Upper lobe of left lung (tissue), 6 donors: ENCODE measurements at places on chromosomes 3 and 15. TPM values are rescaled to one million over a fixed set of nuclear protein-coding genes. Genes with fewer than 3 reads are reported as not detected.
A peak's percentile ranks its signal among the peaks of the same experiment; 100 is the strongest.

GRCh38 chr3:28947061-28947460, 333.8 kb upstream of the RBMS3 start:
- H3K27me3 ChIP-seq = no peaks in the 10 kb centered on the region
- peaks cover 3% of the 10 kb centered on the region for H3K4me1 ChIP-seq
- H3K27ac ChIP-seq = no peak overlapping the region
- no peak for DNase-seq
- H3K4me3 ChIP-seq = no peak overlapping the region

- no peak overlapping the region for H3K27ac ChIP-seq
- H3K36me3 ChIP-seq = no peaks in the 10 kb centered on the region
- H3K4me1 ChIP-seq = no peaks in the 10 kb centered on the region
- H3K27me3 ChIP-seq = no peaks in the 10 kb centered on the region
- no peak overlapping the region for H3K4me3 ChIP-seq
- DNase-seq = no peak
Observed at GRCh38 chr3:166752214-166752613, 627.9 kb downstream of the ZBBX start.

DNA sequence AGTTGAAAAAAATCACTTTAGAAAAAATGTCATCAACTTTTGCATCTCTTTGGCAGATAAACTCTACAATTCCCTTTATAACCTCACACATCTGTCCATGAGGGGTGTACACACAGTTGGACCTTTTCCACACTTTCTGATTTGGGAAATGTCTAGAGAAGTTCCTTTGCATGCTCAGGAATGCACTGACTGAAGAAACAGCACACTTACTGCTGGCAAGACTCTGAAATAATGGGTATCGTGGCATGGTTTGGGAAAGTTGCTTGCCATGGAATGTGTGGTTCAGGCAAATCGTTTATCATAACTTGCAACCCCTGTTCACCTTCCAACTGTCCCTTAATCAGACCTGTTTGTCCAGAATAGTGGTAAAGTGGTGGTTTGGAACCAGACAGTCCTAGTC, 135.3 kb upstream of the TGFBR2 start:
- peaks cover 6% of the 10 kb centered on the region for H3K4me1 ChIP-seq
- no peaks in the 10 kb centered on the region for H3K27me3 ChIP-seq
- H3K4me3 ChIP-seq = no peak overlapping the region
- no peaks in the 10 kb centered on the region for H3K36me3 ChIP-seq
- DNase-seq = no peak
- H3K27ac ChIP-seq = no peak overlapping the region

- H3K4me3 ChIP-seq = no peak overlapping the region
- no peaks in the 10 kb centered on the region for H3K27me3 ChIP-seq
- no peak for DNase-seq
- no peaks in the 10 kb centered on the region for H3K4me1 ChIP-seq
Observed at GRCh38 chr15:68749793-68750192, 70.9 kb downstream of the ANP32A start.

DNA sequence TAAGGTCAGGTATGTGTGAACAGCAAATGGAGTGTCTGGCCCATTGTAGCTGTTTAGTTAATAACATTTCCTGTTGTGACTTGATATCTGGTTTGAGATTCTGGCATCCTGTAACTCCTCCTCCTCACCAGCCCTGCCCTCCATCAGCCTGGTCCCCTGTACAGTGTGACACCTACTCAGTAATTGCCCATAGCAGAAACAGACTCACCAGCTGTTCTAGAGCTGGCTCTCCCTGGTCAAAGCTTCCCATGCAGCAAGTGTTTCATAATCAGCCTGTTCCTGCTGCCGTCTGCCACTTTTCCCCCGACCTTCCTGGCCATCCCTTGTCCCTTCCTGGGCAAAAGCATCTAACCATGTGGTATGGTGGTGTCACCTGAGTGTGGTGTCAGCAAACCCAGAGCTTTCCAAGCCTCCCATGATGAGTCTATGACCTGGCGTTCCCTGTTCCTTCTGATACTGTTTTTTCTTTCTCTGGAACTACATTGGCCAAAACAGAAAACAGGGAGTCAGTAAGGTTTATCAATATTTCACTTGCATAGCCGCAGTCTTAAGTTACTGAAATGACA, 55.4 kb downstream of the B3GALNT1 start:
- no peaks in the 10 kb centered on the region for H3K36me3 ChIP-seq
- DNase-seq = no peak
- H3K27me3 ChIP-seq = no peaks in the 10 kb centered on the region
- no peak overlapping the region for H3K27ac ChIP-seq
- H3K4me3 ChIP-seq = no peak overlapping the region
- no peaks in the 10 kb centered on the region for H3K4me1 ChIP-seq

GRCh38 chr3:24802614-24803013, 308.0 kb upstream of the THRB start:
- no peaks in the 10 kb centered on the region for H3K36me3 ChIP-seq
- no peak overlapping the region for H3K27ac ChIP-seq
- H3K4me3 ChIP-seq = no peak overlapping the region
- H3K27me3 ChIP-seq = no peaks in the 10 kb centered on the region
- no peak for DNase-seq
- no peaks in the 10 kb centered on the region for H3K4me1 ChIP-seq

GRCh38 chr3:41581700-41582099, 380.2 kb downstream of the ULK4 start:
- no peak overlapping the region for H3K4me3 ChIP-seq
- no peak overlapping the region for H3K27ac ChIP-seq
- H3K27me3 ChIP-seq = no peaks in the 10 kb centered on the region
- H3K36me3 ChIP-seq = no peaks in the 10 kb centered on the region
- no peak for DNase-seq

DNA sequence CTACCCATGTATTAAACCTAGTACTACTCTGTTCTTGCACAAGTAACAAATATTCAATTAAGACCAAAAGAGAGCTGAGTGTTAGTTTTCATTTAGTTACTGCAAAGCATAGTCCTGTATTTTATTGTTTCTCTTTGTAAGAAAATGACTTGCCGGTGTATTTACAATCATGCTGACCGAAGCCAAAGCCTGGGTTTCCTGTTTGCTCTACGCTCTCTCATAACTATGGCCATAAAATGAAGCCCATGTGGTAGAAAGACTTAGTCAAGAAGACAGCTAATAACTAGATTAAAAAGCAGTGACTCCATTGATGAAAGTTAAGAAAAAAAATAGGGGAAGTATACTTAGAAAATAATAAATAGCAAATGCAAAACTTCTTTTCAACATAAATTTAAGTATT, 479.9 kb downstream of the CNTN4 start:
- H3K4me1 ChIP-seq = no peaks in the 10 kb centered on the region
- H3K36me3 ChIP-seq = no peaks in the 10 kb centered on the region
- H3K27me3 ChIP-seq = no peaks in the 10 kb centered on the region
- no peak overlapping the region for H3K27ac ChIP-seq
- no peak overlapping the region for H3K4me3 ChIP-seq
- no peak for DNase-seq

- no peak overlapping the region for H3K27ac ChIP-seq
- no peaks in the 10 kb centered on the region for H3K27me3 ChIP-seq
- DNase-seq = no peak
- peaks cover 85% of the 10 kb centered on the region for H3K36me3 ChIP-seq
Observed at GRCh38 chr15:61921093-61921492, 139.2 kb downstream of the VPS13C start.

DNA sequence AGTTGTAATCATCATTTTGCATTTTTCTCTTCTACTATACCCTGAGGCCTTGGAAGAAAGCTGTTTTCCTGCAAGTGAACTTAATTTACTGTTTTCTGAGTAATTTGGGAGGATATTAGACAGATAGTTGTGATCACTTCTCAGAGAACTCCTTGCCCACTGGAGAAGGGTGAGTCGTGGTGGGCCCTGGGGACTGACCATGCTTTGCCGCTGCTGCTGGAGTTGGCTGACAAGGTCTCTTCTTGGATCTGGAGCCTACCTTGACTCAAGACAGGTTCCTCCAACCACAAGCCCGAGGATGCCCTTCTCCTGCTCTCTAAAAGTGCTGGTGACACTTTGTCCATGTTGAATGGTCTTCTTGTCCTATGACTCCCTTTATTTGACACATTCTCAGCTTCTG, 68.4 kb downstream of the KCNAB1 start:
- no peak overlapping the region for H3K27ac ChIP-seq
- H3K4me1 ChIP-seq = no peaks in the 10 kb centered on the region
- no peaks in the 10 kb centered on the region for H3K36me3 ChIP-seq

GRCh38 chr15:39359771-39360170, 221.1 kb upstream of the THBS1 start:
- no peak overlapping the region for H3K4me3 ChIP-seq
- DNase-seq = no peak
- no peaks in the 10 kb centered on the region for H3K27me3 ChIP-seq
- no peaks in the 10 kb centered on the region for H3K4me1 ChIP-seq
- H3K27ac ChIP-seq = no peak overlapping the region

- peaks cover 7% of the 10 kb centered on the region for H3K4me1 ChIP-seq
- no peak overlapping the region for H3K4me3 ChIP-seq
- no peak for DNase-seq
- no peak overlapping the region for H3K27ac ChIP-seq
- H3K27me3 ChIP-seq = no peaks in the 10 kb centered on the region
- H3K36me3 ChIP-seq = peaks cover 32% of the 10 kb centered on the region
Observed at GRCh38 chr15:76285241-76285825, 25.9 kb downstream of the ETFA start.

GRCh38 chr3:79490165-79491028, 277.4 kb downstream of the ROBO1 start:
- no peak overlapping the region for H3K27ac ChIP-seq
- H3K4me1 ChIP-seq = no peaks in the 10 kb centered on the region

- no peaks in the 10 kb centered on the region for H3K27me3 ChIP-seq
- no peak overlapping the region for H3K4me3 ChIP-seq
- H3K36me3 ChIP-seq = no peaks in the 10 kb centered on the region
- no peaks in the 10 kb centered on the region for H3K4me1 ChIP-seq
- H3K27ac ChIP-seq = peak overlapping the region; percentile 64
Observed at GRCh38 chr3:185549651-185550111, 2.7 kb downstream of the LIPH start.

DNA sequence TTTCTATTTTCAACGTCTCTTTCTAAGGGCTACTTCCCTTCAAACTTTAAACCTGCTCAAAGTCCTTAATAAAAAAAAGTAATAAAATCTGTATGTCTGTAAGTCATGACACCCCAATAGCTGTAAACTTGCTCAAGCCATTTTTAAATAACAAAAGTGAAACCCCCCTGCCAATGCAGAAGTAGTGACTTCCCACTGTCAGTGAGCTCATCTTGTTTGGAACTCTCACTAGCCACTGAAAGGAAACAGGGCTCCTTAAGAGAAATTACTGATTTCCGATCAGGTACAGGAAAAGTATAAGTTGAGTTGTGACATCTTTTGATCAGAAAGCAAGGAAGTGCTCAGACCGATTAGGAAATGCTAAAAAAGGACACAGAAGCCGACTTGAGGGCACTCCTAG, 27.6 kb upstream of the GPR171 start:
- H3K36me3 ChIP-seq = no peaks in the 10 kb centered on the region
- no peak overlapping the region for H3K4me3 ChIP-seq
- no peak for DNase-seq
- no peak overlapping the region for H3K27ac ChIP-seq

- peaks cover 25% of the 10 kb centered on the region for H3K4me1 ChIP-seq
- DNase-seq = peak; percentile 42
- H3K4me3 ChIP-seq = no peak overlapping the region
- no peaks in the 10 kb centered on the region for H3K27me3 ChIP-seq
- peak overlapping the region; percentile 42 for H3K27ac ChIP-seq
Observed at GRCh38 chr15:81155375-81156218, 21.5 kb downstream of the CFAP161 start.

- H3K4me1 ChIP-seq = peaks cover 35% of the 10 kb centered on the region
- no peaks in the 10 kb centered on the region for H3K27me3 ChIP-seq
- no peak overlapping the region for H3K4me3 ChIP-seq
Observed at GRCh38 chr3:16498130-16498890, 15.2 kb downstream of the RFTN1 start.

GRCh38 chr3:122233101-122233952, 49.9 kb downstream of the CASR start:
- no peak for DNase-seq
- peak overlapping the region; percentile 67 for H3K27ac ChIP-seq
- H3K4me3 ChIP-seq = no peak overlapping the region
- H3K27me3 ChIP-seq = no peaks in the 10 kb centered on the region

The STRIT1 gene
- total RNA-seq = not detected

The WHAMM gene
- 11.8 TPM for total RNA-seq

The STIMATE gene
- 44.4 TPM for total RNA-seq

The DGKG gene
- total RNA-seq = 5.5 TPM

The APOD gene
- 53.5 TPM for total RNA-seq

The C3orf22 gene
- total RNA-seq = not detected

The SAMD7 gene
- total RNA-seq = not detected

The GOLGA8Q gene
- total RNA-seq = 1.7 TPM
